ENCODE measurements at places on chromosomes 3 and 15.

DNA sequence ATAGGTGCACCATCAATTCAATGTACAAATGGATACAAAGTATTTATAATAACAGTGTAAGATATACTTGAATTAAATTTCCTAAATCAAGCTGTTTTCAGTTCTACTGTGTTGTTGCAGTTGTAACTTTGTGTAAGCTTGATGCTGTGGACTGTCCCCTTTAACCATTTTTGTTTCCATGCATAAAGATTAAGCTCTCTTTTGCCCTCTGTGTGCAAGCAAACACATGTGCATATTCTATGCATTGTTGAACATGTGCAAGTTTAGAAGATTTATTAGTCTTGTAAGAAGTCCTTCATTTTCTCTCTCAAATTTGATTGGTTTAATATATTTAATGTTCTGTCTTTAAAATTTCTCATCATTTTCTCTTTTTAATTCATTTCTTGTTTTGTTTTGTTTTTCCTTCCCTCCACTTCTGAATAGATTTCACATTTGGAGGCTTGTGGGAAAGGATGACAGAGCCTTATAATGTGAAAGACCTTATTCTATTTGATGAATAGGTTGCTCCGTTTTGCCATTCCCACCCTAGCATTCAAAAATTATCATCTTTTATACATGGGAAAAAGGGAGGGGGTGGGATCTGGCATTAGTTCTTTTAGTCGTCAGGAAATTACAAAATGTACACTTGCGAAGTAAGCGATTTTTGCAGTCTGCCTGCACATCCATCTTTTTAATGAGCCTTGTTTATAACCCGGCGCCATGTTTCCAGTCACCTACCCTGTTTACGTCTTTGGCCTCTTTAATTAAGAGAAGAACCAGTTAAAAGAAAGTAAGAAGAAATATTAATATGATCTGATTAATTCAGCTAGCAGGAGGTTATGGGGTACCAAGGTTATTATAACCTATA lies 961.5 kb upstream of the NR2F2 start:
- no peak for DNase-seq

- DNase-seq = no peak
Observed at GRCh38 chr15:25848784-25849156, 14.4 kb downstream of the ATP10A start.

DNA sequence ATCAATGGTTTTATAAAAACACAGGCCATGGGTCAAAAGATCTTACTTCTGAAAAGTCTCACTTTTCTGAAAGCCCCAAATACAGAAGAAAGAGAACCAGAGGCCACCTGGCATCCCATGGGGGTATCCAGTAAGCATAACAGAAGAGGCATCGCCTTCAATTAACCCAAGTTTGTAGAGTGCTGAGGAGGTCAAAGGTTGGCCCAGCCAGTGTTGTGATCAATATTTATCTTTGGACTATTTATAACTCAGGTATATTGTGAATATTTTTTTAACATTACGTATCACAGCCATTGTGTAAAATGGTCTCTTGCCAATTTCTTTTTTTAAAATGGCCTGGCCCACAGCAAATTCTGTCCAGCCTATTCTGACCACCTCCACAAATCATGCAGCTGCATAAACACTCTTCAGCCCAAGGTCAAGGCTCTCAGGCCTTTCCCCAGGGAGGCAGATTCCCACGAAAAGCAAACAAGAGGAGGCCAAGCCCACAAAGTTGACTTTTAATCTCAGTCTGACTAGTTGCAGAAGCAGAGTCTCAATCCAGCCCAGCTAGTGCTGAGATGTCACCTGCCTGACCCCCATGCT lies 26.2 kb upstream of the SPTBN5 start:
- DNase-seq = no peak

GRCh38 chr3:128879991-128880390 lies 571 bp downstream of the ACAD9 start:
- no peak for DNase-seq

Data from activated naive CD4-positive, alpha-beta T cell treated with Interleukin-2 at 50 U/mL for 16 hours (primary cell).